Pulmonary artery endothelial cell (primary cell): ENCODE measurements at places on chromosomes 11 and 22. TPM values are rescaled to one million over a fixed set of nuclear protein-coding genes. Genes with fewer than 3 reads are reported as not detected.

The ASCL2 gene
- not detected in 2 replicates for total RNA-seq

The OR6A2 gene
- total RNA-seq, result 0.07 and 0.20 TPM in 2 replicates

The CHRM1 gene
- total RNA-seq, result not detected in 2 replicates

The OR52I2 gene
- not detected in 2 replicates for total RNA-seq

The ADORA2A gene
- total RNA-seq, result 35.5 and 113 TPM in 2 replicates

The OR51G2 gene
- not detected in 2 replicates for total RNA-seq

The TANGO2 gene
- 36.4 and 72.1 TPM in 2 replicates for total RNA-seq

The TBX1 gene
- 0.71 and 6.5 TPM in 2 replicates for total RNA-seq

The SCO2 gene
- total RNA-seq, result 1.8 and 2.3 TPM in 2 replicates

The ABTB2 gene
- total RNA-seq, result 0.07 and 0.25 TPM in 2 replicates

The MRGPRX4 gene
- total RNA-seq, result not detected in 2 replicates

The ENTHD1 gene
- total RNA-seq, result not detected in 2 replicates

DNA sequence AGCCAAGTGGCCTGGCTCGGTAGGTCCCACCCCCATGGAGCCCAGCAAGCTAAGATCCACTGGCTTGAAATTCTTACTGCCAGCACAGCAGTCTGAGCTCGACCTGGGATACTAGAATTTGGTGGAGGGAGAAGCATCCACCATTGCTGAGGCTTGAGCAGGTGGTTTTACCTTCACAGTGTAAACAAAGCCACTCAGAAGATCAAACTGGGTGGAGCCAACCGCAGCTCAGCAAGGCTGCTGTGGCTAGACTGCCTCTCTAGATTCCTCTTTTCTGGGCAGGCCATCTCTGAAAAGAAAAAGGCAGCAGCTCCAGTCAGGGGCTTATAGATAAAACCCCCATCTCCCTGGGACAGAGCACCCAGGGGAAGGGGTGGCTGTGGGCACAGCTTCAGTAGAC, 22.3 kb upstream of the OR5B21 start:
- DNase-seq, result no peak

- no peak for DNase-seq
Measured at GRCh38 chr11:33013755-33014154, 1.9 kb upstream of the DEPDC7 start.

- no peak for DNase-seq
Measured at GRCh38 chr11:117022526-117022925, 75.7 kb downstream of the SIK3 start.

DNA sequence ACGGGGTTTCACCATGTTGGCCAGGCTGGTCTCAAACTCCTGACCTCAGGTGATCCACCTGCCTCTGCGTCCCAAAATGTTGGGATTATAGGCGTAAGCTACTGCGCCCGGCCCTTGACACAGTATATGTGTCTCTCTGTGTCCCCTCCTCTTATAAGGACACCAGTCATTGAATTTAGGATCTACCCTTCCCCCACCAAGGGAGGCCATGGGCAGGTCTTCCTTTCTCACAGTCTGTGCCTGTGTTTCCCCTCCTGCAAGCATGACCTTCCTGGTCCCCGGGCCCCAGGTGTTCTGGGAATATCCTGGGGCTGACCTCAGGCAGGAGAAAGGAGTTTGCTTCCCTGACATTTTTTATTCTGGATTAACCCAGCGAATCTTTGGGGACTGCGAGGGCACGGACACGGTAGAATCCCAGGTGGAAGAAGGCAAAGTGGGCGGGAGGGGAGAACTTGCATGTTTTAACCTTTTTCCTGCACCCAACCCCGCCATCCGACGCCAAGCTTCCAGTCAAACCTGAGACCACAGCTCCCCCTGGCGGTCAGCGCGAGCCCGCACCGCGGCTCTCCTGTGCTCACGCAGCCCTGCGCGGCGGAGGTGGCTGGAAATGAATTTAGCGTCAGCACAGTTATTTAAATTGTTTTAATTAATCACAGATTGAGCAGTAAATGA, 42.1 kb upstream of the ISX start:
- DNase-seq, result no peak

DNA sequence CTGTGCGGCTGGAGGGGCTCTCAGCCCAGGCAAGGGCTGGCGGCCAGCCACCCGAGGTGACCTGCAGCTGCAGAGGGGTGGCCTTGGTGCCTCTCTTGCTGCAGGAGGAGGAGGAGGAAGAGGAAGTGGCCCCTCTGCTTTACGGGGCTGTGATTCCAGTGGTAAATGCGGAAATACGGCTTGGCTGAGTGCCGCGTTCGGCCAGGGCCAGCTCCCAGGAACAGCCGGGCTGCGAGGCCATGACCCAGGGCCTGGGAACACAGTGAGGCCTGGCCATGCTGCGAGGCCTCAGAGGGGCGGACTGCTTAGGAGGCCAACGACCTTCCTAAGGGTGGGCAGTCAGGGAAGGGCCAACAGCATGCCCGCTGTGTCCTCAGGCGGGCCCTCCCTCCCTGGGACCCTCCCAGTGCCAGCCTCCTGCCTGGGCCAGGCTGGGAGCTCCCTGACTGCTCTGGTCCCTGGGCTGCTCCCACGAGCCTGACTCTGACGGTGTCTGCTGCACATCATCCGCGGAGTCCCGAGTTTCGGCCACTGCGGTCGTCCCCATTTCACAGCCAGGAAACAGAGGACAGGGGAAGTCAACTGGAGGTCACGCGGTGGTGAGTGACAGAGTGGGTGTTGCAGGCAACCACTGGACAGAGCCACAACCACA, 20.8 kb upstream of the PPARA start:
- no peak for DNase-seq

DNA sequence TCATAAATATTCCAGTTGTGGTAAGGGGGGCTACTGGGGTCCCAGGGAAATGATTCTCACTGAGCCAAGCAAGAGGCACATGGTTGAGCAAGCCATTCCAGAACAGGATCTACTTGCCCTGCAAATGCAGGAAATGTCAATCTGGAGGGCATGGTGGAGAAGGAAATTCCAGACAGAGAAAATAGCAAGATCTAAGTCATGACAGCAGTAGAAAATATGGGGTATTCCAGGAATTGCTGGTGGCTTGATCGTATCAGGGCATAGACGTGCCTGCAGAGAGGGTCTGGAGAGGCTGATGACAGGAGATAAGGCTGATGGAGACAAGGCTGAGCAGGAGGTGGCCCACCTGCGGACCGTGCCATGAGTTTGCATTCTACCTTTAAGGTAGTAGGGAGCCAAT, 566.3 kb upstream of the CADM1 start:
- no peak for DNase-seq

DNA sequence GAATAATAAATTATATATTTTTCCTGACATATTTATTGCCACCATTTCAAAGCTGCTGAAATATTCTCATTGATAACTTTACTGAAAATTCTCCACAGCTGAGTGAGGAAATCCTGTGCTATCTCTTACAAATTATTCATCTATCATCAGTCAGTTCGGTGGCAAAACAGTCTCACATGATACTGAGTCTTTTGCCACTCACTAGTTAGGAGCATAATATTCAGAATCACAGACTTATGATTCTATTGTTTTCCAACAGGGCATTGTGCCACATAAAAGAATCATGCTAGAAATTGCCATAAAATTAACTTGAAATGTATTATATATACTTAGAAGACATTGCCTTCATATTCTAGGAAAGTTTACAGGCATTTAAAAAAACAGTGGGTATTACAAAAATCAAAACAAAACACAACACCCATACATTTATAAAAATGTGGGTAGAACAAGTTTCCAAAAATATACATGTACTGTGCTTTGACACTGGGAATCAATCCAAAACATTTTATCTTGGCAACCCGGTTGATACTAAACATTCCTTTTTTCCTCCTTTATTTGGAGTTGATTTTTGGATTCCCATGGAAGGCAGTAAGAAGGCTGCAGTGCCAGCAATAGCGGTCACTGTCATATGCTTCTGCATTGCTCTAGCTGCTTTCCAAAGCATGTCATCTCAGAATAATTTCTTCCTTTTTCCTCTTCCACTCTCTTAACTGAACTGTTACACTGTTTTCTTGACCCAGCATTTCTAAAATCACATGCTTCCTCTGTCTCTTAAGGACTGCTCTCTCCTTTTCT, 42.5 kb downstream of the ATG16L2 start:
- DNase-seq, result peak; percentile 71

- DNase-seq, result no peak
Measured at GRCh38 chr22:46659791-46660186, 39.6 kb downstream of the GRAMD4 start.

DNA sequence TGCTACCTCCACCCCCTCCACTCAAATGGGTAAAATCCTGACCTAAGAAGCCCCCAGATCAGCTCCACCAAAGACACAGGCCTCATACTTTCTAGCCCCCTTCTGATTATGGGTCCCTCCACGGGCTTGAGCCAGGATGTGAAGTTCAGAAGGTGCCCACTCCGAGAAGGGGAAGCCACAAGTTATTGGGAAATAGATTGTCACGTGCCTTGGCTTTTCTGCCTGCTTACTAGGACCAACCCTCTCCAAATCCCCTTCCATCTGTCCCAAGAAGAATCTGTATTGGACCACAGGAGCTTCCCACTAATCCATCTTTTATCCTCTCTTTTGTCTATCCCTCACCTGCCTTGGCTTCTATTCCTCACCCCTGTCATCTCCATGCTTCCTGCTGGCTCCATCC, 3.0 kb upstream of the NRGN start:
- DNase-seq, result no peak

GRCh38 chr22:49789289-49790141, 38.2 kb downstream of the BRD1 start:
- DNase-seq, result no peak

DNA sequence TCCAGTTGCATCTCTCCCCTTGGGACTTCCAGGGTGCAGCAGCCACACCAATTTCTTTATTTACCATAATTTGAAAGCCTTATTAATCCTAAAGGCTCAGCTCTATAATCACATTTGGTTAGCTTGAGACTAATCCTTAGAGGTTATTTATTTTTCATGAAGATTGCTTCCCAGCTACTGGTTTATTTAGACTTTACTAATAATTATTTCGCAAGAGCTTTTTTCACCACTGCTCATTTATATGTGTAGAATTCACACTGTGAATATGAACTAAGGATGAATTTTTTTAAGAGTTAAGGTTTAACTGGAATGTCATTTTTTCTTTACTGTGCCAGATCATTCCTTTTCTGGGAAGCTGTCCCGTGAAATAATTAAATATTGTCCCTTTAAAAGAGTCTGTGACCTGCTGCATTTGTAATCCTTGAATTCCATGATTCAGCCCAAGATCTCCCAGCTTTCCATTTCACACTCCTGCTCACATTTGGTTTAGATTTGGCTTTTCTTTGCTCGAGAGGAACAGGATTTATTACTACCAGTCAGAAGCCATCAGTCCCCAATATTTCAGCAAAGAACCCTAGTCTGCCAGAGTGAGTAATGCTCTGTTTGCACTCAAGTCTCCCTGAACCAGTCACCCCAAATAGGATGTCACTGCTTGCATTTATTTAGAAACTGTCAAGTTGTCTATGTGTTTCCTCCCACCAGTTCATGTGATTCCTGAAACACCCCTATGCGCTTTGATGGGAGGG, 4.4 kb upstream of the CD44 start:
- DNase-seq, result no peak

GRCh38 chr11:19472679-19473078, 231.9 kb upstream of the E2F8 start:
- DNase-seq, result no peak

- peak; percentile 49 for DNase-seq
Measured at GRCh38 chr11:86818462-86819192, 18.3 kb downstream of the PRSS23 start.

- no peak for DNase-seq
Measured at GRCh38 chr11:111909378-111909777, 2.2 kb downstream of the CRYAB start.

DNA sequence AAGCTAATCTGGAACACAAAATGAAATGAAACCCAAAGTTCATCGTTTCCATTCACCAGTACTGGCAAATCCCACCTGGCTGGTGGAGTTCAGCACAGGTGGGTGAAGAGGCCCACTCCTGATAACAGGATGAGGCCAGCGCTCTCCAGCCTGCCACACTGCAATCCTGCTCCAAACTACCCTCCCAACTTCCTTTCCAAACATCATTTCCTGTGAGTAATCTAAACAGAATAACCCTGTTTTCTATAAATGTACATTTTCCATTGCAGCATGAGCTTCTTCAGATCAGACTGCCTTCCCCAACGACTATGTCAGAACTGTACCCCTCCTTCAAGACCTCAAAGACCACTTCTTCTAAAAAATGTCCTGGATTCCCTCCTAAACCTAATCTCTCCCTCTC, 15.9 kb upstream of the NFRKB start:
- DNase-seq, result peak; percentile 41

DNA sequence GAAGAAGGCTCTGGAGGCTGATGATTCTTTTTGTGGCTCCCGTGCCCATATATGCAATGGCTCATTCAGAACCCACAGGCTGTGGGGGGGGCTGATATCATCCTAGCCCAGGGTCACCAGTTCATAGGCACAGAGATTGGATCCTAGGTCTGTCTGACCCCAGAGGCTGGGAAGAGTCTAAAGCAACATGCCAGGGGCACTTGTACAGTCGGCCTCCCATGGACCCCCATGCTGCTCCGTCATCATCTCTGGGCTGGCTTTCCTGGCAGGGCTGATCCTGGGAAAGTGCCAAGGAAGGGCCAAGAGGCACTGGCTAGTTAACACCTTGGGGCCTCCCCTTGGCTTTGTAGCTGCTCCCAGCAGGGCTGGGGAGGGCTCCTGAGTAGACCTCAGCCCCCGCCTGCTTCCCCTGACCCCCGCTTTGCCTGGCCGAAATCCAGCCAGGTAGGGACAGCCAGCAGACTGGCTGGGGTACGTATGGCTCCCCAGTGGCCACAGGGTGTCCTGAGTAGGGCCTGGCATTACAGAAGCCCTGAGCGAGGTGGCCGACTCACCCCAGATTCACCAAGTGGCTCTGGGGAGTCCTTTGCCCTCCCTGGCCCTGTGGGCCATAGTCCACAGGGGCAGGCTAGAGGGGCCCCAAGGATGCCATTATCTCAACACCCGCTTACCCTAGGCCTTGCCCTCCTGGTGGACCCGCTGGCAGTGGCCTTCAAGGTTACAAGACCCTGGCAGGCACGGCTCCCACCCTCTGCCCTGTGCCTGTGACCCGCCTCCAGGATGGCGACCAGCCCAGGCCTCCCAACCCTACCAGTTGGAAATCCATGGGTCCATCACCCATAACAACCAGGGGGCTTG, 22.5 kb downstream of the FADS3 start:
- DNase-seq, result no peak

- no peak for DNase-seq
Measured at GRCh38 chr11:40104941-40105550, 1354.4 kb downstream of the LRRC4C start.

GRCh38 chr11:131924457-131925201, 554.2 kb downstream of the NTM start:
- peak; percentile 36 for DNase-seq
